Activated CD4-positive, alpha-beta T cell treated with anti-CD3 and anti-CD28 coated beads, Interleukin-2, amount 10 ng/mL, durations not matched to agents 24 days and 14 days (primary cell): ENCODE measurements at places on chromosomes 6 and 20. TPM values are rescaled to one million over a fixed set of nuclear protein-coding genes. Genes with fewer than 3 reads are reported as not detected.
A peak's percentile ranks its signal among the peaks of the same experiment; 100 is the strongest.

DNA sequence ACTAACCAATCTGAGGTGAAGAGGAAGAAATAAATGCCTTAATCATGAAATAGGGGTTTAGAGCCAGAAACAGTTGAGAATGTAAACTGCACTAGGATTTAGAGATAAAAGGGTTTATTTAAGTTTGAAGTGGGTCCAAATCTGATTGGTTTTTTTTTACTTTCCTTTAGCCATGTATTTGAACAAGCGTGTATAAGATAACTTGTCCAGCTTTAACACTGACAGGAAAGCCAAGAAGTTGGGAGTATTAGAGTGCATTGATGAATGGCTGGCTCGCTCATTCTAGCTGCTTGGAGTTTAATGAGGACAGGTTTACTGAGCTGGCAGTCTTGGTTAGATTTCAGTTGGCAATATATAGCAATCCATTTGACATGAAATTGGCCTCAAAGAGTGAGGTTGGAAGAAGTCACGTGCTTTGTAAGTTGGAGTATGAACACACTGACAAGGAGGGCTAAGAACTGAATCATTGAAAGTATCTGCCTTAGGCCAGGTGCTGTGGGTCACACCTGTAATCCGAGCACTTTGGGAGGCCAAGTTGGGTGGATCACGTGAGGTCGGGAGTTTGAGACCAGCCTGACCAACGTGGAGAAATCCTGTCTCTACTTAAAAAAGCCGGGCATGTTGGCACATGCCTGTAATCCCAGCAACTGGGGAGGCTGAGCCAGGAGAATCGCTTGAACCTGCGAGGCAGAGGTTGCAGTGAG is 13.7 kb downstream of the SRSF3 start:
- H3K27me3 ChIP-seq, result no peaks in the 10 kb centered on the region
- DNase-seq, result no peak
- H3K4me1 ChIP-seq, result peaks cover 54% of the 10 kb centered on the region
- peaks cover 78% of the 10 kb centered on the region for H3K36me3 ChIP-seq

DNA sequence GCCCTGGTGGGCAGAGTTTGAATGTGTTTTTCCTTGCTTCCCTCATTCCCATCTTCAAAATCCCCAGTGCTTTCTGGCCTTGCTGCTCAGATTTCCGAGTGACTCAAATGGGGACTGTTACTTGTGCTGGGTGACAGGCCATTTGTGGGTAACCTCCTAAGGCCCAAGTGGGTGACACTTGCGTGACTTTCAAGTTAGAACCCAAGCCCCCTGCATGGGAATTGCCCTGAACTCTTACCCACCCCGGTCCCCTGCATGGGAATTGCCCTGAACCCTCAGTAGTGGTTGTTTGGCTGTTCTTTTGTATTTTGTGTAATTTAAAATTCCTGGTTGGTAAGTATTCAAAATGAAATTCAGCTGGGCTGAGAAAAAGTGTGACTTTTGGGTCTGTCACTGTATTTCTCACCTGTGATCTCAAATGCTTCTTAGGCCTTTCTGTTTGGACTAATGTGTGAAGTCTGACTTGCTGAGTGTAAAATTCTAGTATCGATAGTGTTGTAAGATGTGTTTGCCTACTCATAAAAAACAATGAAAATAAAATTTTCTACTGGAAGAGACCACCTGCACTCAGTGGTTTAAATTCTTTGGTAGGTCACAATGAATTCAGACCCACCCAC is 12.4 kb upstream of the RBM38 start:
- H3K36me3 ChIP-seq, result peaks cover 57% of the 10 kb centered on the region
- H3K4me3 ChIP-seq, result no peak overlapping the region

Gene CPXM1
- total RNA-seq, result 0.14 and 0.38 TPM in 2 replicates

DNA sequence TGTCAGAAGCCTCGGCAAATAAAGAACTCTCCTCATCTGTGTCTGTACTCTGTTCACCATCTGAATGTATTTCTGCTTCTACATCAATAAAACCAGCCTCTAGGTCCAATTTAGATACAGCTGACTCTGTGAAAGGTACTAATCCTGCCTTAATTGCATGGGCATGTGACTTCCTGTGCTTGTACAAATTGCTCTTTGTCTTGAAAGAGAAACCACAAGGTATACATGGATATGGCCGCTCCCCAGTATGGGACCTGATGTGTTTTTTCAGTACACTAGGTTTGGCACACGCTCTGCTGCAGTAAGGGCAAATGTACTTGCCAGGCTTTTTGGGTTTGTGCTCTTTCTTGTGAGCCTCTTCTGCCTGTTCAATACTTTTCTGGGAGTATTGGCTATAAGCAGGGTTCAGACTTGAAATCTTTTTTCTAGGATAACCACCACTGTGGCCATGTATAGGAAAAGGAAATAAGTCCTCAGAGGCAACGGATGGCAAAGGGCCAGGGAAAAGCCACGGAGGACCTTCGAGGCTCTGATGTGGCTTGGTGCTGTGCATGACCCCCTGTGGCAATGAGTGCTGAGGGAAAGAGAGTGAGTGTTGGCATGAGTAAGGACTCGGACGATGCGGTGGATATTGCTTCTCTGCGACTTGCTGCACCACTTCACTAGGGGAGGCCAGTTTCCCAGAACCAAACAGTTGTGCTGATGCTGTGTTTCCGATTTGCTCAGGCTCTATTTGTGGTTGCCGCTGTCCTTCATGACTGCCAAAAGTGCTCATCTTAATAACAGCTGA is 170.9 kb downstream of the HIVEP2 start:
- H3K4me1 ChIP-seq, result peaks cover 27% of the 10 kb centered on the region
- peak; percentile 68 for DNase-seq
- peak overlapping the region; percentile 22 for H3K4me3 ChIP-seq

DNA sequence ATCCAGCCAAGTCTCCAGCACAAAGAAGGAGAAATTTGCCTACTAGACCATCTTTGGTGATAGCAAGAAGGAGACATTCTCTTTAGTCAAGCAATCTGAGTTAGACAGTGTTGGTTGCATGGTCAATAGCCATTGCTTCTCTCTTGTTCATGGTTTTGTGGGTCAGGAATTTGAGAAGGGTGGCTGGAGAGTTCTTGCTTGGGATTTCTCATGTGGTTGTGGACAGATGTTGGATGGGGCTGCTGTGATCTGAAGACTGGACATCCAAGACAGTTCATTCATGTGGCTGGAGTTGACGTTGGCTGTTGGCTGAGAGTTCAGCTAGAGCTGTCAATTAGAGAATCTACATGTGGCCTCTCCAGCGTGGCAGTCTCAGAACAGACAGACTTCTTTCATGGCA is 322.3 kb upstream of the PRDM1 start:
- H3K4me1 ChIP-seq, result peaks cover 14% of the 10 kb centered on the region
- H3K4me3 ChIP-seq, result no peak overlapping the region
- no peak for DNase-seq
- peaks cover 7% of the 10 kb centered on the region for H3K36me3 ChIP-seq

DNA sequence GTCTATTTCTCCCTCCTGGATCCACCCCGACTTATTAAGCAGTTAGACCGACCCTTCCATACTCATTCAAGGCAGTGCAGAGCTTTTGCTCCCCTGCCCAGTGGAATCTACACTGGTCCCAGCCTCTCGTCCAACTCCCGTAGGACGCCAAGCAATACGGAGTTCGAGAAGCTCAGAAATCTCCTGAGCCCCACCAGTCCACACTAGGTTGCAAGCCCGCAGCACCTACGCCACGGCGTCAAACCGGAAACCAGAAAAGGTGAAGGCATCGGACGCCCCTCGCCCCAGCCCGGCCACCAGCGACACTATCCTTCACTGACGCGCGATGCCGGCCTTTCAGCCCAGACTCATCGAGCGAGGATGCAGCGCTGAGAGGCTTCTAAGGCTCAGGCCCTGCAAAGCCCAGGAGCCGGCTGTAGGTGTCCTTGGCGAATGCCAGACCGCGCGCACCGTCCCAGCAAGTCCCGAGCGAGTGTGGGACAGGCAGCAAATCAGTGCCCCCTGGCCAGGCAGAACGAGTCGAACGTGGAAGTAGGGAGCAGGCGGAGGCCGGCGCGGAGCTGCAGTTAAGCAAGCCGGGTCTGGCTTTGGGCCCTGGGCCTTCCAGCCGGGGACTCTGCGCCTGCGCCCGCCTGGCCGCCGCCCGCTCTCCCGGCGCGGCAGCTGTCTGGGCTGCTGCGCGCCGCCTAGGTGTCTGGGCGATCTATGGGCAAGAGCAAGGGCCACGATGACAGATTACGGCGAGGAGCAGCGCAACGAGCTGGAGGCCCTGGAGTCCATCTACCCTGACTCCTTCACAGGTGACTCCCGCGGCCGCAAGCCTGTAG is at the start of gene RWDD1:
Gene RWDD1 (plus strand): TSS at position 649 of the 827 bp plus-strand sequence. CDS start 79 bp downstream, at position 728.
- peaks cover 25% of the 10 kb centered on the region for H3K4me1 ChIP-seq
- peaks cover 18% of the 10 kb centered on the region for H3K36me3 ChIP-seq
- peak within 1 kb of the TSS; percentile 95 for H3K4me3 ChIP-seq
- peak; percentile 99 for DNase-seq

GRCh38 chr6:79377047-79377446 is 142.6 kb upstream of the HMGN3 start:
- H3K4me1 ChIP-seq, result peaks cover 4% of the 10 kb centered on the region
- no peak overlapping the region for H3K4me3 ChIP-seq
- no peak overlapping the region for H3K27ac ChIP-seq
- DNase-seq, result no peak

Gene YIPF3
- 47.7 and 52.1 TPM in 2 replicates for total RNA-seq

DNA sequence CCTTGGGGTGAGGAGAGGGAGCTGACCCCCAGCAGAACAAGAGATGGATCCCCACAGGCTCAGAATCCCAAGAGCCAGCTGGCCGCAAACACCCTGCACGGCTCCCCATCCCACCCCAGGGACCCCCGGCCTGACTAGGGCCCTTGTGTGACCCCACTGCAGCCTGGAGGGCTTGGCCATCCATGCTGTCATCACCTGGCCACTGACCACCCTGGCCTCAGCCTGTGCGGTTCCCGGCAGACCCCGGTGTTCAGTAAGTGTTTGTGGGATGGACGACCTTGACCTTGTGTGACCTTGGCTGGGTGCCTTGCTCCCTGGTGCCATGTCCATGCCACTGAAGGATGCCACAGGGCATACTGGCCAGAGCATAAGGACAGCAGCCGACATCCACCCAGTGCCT is 328.3 kb downstream of the TAF4 start:
- H3K27me3 ChIP-seq, result no peaks in the 10 kb centered on the region
- no peak overlapping the region for H3K27ac ChIP-seq
- no peaks in the 10 kb centered on the region for H3K4me1 ChIP-seq
- H3K4me3 ChIP-seq, result no peak overlapping the region
- no peaks in the 10 kb centered on the region for H3K36me3 ChIP-seq
- no peak for DNase-seq

DNA sequence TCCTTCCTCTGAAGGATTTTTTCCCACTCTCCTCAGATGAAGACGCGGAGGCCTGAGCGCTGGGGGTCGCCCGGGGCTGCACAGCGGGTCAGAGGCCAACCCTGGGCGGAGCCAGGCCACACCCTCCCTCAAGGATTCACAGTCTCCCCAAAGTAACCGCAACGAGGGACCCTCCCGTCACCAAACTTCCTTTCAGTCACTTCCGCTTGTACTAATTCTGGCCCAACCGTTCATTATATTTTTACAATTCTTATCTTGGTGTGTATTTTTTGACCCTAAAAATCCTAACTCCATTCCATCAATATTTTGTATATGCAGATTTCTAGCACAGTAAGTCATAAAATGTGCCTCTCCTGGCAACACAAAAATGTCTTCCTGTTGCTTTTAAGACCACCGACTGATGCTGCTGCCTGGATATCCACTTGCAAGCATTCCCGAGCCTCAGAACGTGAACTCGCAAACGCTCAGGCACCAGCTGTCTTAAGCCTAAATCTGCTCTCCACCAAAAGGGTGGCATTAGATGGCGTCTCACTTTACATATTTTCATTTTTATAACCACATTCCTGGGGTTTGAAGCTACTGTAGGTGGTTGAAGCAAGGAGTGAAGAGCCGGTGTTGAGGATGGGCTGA is 128.0 kb downstream of the DLL1 start:
- no peaks in the 10 kb centered on the region for H3K36me3 ChIP-seq
- DNase-seq, result no peak
- no peaks in the 10 kb centered on the region for H3K27me3 ChIP-seq
- no peak overlapping the region for H3K4me3 ChIP-seq

Gene KCNK16
- not detected in 2 replicates for total RNA-seq

- no peak for DNase-seq
- no peaks in the 10 kb centered on the region for H3K4me1 ChIP-seq
- H3K4me3 ChIP-seq, result no peak overlapping the region
- no peaks in the 10 kb centered on the region for H3K36me3 ChIP-seq
- H3K27me3 ChIP-seq, result peaks cover 17% of the 10 kb centered on the region
Measured at GRCh38 chr6:107550906-107551305, 61.0 kb downstream of the SOBP start.

Gene ZSCAN23
- 1.2 and 2.8 TPM in 2 replicates for total RNA-seq

- DNase-seq, result peak; percentile 60
- H3K4me1 ChIP-seq, result peaks cover 36% of the 10 kb centered on the region
- peak overlapping the region; percentile 39 for H3K27ac ChIP-seq
- peak overlapping the region; percentile 97 for H3K4me3 ChIP-seq
Measured at GRCh38 chr6:30062471-30063178, 1.6 kb downstream of the POLR1H start.

GRCh38 chr20:58420798-58421496 is 31.9 kb downstream of the VAPB start:
- no peak overlapping the region for H3K4me3 ChIP-seq
- H3K4me1 ChIP-seq, result peaks cover 20% of the 10 kb centered on the region
- H3K27me3 ChIP-seq, result no peaks in the 10 kb centered on the region

Gene ROS1
- not detected in 2 replicates for total RNA-seq

DNA sequence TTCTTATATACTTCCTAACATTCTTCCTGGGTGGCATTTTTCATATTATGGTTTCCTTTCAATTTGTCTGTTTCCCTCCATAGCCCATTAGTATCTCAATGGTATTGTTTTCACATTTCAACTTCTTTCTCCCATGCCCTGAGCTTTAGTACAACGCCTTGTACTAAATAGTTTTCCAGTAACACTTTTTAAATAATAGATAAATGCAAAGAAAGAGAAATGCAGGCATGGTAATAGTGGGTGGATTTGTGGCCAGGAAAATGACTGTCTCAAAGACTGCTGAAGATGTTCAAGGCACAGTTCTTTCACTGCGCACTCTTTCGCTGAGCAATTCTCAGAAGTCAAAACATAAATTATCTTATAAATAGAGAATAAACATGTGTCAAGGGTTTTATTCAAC is 145.1 kb downstream of the LCA5 start:
- H3K4me3 ChIP-seq, result no peak overlapping the region
- no peak overlapping the region for H3K27ac ChIP-seq
